ENCODE measurements at places on chromosomes 11 and 22.

- no peak for DNase-seq
These were observed 50.3 kb upstream of the TTLL12 start for GRCh38 chr22:43237280-43237679.

GRCh38 chr22:46088541-46089311, 61.6 kb upstream of the PPARA start:
- DNase-seq: no peak

DNA sequence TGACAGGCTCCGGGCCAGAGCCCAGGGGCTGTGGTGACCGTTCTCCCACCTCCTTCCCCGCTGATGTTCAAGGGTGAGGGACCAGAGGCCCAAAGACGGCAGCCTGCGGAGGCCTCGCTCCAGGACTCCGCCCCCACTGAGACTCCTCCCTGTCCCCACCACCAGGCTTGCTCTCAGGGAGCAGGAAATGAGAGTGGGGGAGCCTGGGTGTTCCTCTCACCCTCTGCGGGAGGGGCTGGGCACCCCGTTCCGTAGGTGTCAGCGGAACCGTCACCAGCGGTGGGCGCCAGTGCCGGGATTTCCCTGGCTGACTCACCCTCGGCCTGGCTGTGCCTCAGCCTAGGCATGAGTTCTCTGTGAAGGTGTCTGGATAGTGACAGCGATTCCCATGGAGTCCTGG, 15.7 kb downstream of the DAGLA start:
- no peak for DNase-seq

- no peak for DNase-seq
These were observed 3.2 kb upstream of the PPP6R3 start for GRCh38 chr11:68457216-68457897.

DNA sequence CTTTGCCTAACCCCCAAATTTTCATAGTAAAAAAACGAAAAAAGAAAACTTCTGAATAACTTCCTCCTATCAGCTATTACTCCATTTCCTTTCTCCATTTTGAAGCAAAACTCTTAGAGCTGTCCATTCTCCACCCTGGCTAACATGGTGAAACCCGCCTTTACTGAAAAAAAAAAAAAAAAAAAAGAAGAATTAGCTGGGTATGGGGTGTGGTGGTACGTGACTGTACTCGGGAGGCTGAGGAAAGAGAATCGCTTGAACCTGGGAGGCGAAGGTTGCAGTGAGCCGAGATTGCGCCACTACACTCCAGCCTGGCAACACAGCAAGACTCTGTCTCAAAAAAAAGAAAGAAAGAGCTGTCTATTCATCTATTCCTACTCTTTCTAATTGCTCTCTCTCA, 11.3 kb upstream of the NXF1 start:
- no peak for DNase-seq

- no peak for DNase-seq
These were observed 1.3 kb downstream of the RNF169 start for GRCh38 chr11:74749965-74750296.

DNA sequence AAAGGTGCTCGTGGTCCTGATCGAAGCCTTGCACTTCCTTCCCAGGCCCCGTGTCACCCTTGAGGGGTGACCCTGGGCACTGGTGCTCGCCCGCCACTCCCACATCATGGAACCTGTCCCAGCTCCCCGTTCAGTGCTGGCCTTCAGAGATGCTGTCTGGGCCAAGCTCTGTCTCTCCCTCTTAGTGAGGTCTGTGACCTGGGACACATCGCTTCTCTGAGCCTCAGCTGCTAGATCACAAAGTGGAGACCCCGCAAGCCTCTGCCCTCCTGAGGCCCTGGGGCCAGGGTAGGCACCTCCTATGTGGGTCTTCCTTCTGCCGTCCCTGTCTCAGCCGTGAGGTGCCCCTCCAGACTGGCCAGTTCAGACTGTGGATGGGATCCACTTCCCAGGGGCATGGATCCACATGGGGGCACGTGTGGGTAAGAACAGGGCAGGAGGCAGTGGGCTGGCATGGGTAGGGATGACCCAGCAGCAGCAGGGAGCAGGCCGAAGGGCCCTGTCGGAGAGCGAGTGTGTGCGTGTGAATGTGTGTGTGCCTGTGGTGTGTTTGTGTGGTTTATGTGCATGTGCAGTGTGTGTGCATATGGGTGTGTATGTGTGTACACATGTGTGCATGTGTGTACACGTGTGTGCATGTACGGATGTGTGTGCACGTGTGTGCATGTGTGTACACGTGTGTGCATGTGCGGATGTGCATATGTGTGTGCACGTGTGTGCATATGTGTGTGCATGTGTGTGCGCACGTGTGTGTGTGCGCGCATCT, 1073.7 kb downstream of the BRD1 start:
- no peak for DNase-seq

- DNase-seq: no peak
These were observed 5.1 kb downstream of the DGCR2 start for GRCh38 chr22:19117111-19117512.

GRCh38 chr11:1574238-1574932, 2.3 kb upstream of the DUSP8 start:
- DNase-seq: no peak

DNA sequence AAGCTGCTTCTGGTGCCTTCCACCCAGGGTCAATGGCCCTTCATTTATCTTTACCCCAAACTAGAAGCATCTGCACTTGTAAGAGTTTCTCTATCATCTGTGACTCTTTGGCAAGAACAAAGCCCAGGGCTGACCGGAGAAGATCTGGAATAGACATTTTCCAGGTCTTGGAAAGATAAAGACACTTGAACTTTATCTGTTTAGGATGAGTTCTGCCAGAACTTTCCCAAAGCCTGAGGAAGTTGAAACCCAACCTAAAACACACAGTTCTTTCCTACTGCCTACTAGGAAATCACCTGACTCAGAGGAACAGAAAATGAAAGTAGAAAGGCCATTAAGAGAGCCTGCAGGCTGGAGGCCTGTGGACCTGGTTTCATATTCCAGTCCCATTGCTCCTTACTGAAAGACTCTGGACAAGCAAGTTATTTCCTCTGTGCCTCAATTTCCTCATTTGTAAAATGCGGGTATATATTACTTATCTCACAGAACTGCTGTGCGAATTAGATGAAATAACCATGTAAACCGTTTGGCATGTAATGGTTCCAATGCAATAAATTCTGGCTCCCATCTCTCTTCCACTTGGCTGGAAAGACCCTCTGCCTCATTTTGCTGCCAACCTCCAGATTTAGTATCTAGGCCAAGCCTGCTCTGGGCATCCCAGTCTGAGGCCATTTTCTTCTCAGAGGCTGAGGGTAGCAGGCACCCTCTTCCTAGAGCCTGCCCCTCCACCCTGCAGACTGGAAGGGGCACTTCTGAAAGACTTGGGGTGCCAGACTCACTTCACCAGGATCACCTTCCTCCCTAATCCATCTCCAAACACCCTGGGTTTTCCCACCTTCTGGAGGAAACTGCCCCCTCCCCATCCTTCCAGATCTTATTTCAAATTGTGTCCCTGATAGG, 1.2 kb downstream of the UBE2L6 start:
- no peak for DNase-seq

- DNase-seq: no peak
These were observed 529.6 kb downstream of the NTM start for GRCh38 chr11:131899950-131900580.

GRCh38 chr11:69293819-69294505, at the start of gene MYEOV:
TSS of gene MYEOV (plus strand) at chr11:69294155. CDS start at chr11:69295355, 1,200 bp downstream.
- DNase-seq: no peak

DNA sequence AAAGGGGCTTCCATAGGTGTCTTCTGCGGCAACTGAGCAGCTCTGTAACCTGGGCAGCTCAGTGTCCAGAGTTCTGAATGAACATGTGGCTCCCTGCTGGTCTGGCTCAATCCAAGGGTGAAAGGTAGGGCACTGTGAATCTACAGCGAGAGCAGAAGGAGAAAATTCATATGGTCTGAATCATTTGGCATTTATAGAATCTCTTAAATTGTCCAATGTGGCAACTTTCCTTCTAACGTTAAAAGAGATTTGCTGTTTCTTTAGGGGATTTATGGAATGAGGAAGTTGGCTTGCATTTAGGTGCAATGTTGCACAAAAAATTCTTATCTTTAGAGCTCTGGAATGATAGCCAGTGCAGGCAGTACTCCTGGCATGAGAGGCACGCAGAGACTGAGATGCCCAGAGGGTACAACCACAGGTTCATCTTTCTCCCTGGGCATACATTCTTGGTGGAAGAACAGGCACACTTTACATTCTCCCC, 17.0 kb downstream of the ATXN10 start:
- peak; percentile 87 for DNase-seq

DNA sequence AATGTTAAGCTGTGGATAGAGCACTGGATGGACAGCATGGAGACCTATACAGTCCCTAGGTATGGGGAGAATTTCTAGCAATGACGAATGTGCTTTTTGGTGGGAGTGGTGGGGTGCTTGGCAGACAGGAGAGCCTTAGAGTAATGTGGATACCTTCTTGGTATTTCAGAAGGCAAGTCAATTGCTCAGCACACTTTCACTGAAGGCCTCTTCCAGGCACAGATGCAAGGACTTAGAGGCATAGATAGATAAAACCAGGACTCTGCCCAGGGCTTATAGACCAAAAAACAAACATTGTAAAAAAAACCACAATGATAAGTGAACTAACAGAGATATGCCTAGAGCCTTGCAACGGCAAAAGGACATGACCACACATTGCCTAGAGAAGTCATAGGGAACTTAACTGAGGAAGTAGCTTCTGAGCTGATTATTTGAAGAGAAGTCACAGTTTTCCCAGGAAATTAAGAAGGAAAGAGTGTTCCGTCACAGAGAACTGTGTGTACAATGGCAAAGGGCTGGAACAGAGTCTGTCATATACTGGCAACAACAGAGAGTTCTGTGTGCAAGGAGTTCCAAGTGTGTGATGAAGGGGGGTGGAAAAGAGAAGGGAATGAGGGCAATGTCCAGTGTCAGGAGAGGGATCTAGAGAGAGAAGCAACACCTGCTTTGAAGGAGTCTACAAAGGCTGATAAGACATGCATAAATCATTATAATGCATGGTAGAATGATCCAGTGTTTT, 65.9 kb upstream of the PICALM start:
- DNase-seq: no peak

DNA sequence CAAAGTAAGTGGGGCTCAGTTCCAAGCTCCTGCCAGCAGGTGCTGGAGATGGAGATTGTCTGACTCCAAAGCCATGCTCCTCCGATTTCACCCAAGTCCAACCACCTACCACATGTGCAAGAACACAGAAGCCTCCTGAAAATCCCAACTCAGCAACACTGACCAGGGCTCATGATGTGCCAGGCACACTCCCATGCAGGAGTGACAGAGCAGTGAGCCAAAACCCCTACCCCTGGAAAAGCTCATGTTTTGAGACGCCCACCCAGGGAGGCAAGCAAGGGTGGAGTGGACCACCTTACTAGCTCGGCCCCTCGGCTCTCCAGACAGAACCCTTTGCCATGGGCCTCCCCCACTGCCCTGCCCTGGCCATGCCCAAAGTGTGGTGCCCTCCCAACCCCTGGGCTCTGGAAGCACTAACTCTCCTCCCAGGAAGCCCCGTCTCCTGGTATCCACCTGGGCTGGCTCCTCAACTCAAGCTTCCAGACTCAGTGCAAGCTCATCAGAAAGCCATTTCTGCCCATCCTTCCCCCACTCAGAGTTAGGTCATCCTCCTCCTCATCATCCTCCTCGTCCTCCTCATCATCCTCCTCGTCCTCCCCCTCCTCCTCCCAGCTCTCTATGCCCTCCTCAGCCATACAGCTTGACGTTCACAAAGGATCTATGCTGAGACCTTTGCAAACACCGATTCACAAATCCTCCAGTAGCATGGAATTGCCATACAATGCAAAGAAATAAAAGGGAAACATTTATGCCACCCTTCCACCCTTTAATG, 154.9 kb downstream of the MPPED1 start:
- DNase-seq: no peak

- DNase-seq: no peak
These were observed 1.2 kb downstream of the EIF4ENIF1 start for GRCh38 chr22:31488346-31488883.

GRCh38 chr11:65204646-65205601, 23.2 kb downstream of the CAPN1 start:
- no peak for DNase-seq

DNA sequence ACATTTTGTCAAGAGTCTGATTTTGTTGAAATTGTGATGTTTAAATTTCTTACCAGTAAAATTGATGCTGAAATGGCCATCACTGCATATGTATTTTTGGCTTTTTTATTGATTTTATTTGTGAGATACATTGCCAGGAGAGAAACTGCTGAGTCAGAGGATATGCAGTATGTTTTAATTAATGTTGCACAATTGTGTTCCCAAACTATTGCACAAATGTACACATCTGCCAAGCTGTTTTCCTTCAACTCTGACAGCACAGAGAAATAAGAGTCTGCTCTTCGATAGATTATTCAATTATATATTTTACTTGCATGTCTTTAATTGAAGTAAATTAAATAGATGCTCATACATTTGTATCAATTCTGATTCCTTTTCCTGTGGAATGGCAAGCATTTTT, 640.2 kb upstream of the LUZP2 start:
- no peak for DNase-seq

- no peak for DNase-seq
These were observed 7.9 kb downstream of the ASPHD2 start for GRCh38 chr22:26436903-26437515.

DNA sequence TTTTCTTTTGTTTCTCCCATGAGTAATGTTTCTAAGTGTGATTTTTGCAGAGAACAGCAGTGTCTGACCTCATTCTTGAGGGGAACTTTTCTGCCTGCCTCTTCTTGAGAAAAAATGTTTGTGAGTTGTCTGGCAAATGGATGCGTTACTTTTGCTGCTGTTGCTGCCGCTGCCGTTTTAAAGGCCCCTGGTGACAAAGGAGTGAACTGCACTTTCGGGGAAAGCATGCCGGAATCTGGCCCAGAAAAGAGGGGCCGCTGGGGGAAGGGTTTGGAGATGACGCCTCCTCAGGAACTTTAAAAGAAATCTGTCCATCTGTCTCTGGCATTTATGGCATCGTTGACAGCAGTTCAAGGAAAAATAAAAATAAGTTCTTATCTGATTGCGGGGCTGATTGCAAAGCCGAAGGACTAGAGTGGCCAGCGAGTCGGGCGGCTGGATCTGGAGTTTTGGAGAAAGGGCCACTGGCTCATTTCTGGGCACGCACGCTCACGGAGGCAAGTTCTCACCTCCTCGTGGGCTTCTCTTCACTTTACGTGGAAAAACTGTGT, 16.5 kb downstream of the ZBTB16 start:
- DNase-seq: no peak

- DNase-seq: no peak
These were observed 163.0 kb downstream of the GRIK4 start for GRCh38 chr11:120674542-120674941.

DNA sequence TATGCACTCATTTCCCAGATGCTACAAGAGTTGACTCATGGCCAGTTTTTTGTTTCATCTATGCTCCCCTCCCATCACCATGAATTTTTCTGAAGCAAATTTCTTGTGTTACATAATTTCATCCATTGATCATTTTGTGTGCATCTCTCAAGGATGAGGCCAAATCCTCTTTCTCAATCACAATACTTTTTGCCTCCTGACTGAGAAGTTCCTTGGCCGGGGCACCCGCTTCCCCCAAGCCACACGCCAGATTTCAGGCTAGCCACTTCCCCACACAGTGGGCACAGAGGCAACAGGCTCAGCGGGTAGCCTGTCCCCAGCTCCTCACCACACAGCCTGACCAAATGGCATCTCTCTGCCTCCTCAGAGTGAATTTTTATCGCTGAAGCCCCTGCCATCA, 9.8 kb upstream of the DSCAML1 start:
- DNase-seq: no peak

- no peak for DNase-seq
These were observed 1056.1 kb downstream of the LRRC4C start for GRCh38 chr11:40403321-40403720.

- no peak for DNase-seq
These were observed 125.9 kb downstream of the TEAD1 start for GRCh38 chr11:12800032-12800671.

- DNase-seq: no peak
These were observed 150.1 kb upstream of the CTSC start for GRCh38 chr11:88487646-88488045.

GRCh38 chr11:72013765-72014711, 15.3 kb downstream of the IL18BP start:
- no peak for DNase-seq
